Activated CD4-positive, alpha-beta T cell treated with anti-CD3 and anti-CD28 coated beads, Interleukin-2, amount 50 U/mL, for 4 hours (primary cell): ENCODE measurements at places on chromosomes 13 and 19.

- DNase-seq, result no peak
Measured at GRCh38 chr13:72462166-72462565, 265.3 kb downstream of the MZT1 start.

DNA sequence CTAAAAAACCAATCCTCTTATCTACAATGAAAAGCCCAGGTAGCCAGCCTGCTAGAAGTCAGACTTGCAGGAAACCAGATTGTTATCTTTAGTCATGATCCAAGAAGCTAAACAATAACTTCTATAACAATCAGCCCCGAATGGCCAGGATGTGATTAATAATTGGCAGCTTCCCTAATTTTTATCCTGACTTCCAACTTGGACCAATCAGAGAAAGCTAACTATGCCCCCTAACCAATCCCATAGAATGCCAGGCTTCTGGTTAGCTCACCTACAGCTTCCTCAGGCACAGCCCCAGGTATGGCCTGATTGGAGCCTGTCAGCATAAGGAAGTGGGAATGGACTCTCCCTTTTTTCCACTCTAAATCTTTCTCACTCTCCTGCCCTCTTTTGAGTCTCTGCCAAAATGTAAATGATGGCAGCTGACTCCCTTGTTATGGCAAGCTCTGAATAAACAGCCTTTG lies 394.9 kb downstream of the DLEU7 start:
- DNase-seq, result no peak

DNA sequence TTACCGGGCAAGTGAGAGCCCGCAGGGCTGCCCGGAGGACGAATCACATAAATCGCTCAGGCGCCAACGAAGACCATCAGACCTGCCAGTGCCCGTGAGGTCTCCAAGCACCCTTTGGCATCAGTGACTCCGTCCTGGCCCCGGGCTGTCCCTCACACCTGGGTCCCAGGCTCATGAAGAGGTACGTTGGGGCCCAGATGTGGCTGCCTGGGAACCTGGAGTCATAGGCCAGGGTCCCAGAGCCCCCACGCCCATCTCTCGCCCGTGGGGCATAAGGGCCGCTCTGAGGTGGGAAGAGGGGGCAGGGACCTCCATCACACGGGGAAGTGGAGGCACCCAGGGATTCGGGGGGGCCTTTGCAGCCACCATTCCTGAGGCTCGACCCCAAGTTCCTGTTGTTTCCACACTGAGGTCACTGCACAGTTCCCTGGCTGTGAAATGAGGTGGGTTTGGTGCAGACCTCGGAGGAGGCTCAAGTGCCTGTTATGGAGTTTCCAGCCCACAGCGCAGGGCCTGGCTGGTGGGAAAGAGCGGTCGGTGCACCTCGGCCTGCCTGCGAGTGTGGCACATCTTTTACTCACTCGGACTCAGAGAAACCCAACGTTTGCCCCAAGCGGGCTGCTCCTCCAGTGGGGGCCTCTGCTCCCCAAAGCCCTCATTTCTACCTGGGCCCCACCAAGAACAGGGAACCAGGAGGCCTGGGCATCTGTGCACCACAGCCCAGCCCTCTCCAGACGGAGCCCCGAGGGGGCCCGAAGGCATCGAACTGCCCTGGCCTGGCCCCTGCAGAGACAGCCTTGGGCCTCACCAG lies 35.9 kb upstream of the C13orf46 start:
- no peak for DNase-seq

GRCh38 chr13:99311137-99311536 lies 3.9 kb upstream of the GPR183 start:
- no peak for DNase-seq

DNA sequence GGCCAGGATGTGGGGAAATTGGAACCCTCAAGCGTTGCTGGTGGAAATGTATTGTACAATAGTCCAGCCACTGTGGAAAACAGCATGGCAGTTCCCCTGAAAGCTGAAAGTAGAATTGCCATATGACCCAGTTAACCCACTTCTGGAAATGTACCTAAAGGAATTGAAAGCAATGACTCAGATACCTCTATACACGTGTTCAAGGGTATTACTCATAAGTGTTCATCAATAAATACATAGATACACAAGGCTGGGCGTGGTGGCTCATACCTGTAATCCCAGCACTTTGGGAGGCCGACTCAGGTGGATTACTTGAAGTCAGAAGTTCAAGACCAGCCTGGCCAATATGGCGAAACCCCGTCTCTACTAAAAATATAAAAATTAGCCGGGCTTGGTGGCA lies 71.9 kb upstream of the IRS2 start:
- DNase-seq, result no peak

GRCh38 chr13:102879793-102880499 lies 34.1 kb downstream of the ERCC5 start:
- DNase-seq, result no peak

DNA sequence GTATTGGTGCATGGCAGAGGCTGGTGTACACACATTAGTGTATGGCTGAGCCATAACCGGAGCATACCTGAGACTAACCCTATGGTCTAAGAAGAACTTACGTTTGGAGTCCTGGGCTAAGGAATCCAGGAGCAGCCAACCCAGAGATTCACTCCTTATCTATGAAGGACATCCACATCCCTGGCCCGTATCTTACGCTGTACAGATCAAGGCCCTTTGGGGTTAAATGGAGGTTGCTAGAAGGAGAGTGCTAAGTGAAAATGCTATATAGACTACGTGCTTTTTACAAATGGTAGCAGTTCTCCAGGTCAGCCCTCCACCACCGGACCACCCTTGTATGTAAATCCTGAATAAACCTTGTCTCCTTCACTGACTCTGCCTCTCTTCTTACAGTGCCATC lies 1.9 kb upstream of the SUGT1 start:
- no peak for DNase-seq

DNA sequence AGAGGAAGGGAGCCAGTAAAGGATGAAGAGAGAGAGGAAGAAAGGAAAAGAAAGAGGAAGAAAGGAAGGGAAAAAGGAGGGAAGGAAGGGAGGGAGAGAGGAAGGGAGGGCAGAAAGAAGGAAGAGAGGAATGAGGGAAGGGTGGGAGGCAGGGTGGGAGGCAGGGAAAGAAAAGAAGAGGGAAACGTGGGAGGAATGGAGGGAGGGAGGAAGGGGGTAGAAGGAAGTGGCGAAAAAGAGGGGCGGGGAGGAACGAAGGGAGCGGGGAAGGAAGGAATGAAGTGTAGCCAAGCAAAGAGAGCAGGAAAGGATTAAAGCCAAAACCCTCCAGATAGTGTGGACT lies 53.1 kb downstream of the SOX1 start:
- DNase-seq, result no peak

GRCh38 chr13:99280166-99280565 lies 22.0 kb upstream of the GPR18 start:
- no peak for DNase-seq

DNA sequence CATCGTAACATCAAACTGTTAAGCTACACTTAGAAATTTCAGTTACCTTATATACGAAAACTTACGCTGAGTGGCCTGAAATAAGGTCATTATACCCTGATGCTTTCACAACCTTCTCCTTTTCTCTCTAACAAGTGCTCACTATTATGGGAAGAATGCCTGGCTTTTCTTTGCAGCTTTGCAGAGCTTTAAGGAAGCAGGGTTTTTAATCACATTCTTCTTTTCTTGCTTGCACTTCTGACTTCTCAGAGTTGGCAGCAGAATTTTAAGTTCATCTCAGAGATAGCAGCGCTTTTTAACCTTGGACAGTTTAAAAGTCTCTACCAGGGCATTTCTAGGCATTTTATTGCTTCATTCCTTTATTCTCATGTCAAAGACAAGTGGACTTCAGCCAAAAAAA lies 285.1 kb downstream of the SPRY2 start:
- no peak for DNase-seq

DNA sequence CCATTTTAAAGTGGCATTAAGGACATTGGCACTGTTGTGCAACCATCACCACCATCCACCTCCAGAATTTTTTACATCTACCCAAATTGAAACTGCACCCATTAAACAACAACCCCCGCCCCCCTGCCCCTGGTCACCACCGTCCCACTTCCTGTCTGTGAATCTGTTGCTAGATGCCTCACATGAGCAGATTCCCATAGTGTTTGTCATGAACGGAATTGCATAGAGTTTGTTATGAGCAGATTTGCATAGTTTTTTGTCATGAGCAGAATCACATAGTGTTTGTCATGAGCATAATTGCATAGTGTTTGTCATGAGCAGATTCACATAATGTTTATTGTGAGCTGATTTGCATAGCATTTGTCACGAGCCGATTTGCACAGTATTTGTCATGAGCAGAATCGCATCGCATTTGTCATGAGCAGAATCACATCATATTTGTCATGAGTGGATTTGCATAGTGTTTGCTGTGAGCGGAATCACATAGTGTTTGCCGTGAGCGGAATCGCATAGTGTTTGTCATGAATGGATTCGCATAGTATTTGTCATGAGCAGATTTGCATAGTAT lies 54.0 kb upstream of the GTF3A start:
- no peak for DNase-seq

DNA sequence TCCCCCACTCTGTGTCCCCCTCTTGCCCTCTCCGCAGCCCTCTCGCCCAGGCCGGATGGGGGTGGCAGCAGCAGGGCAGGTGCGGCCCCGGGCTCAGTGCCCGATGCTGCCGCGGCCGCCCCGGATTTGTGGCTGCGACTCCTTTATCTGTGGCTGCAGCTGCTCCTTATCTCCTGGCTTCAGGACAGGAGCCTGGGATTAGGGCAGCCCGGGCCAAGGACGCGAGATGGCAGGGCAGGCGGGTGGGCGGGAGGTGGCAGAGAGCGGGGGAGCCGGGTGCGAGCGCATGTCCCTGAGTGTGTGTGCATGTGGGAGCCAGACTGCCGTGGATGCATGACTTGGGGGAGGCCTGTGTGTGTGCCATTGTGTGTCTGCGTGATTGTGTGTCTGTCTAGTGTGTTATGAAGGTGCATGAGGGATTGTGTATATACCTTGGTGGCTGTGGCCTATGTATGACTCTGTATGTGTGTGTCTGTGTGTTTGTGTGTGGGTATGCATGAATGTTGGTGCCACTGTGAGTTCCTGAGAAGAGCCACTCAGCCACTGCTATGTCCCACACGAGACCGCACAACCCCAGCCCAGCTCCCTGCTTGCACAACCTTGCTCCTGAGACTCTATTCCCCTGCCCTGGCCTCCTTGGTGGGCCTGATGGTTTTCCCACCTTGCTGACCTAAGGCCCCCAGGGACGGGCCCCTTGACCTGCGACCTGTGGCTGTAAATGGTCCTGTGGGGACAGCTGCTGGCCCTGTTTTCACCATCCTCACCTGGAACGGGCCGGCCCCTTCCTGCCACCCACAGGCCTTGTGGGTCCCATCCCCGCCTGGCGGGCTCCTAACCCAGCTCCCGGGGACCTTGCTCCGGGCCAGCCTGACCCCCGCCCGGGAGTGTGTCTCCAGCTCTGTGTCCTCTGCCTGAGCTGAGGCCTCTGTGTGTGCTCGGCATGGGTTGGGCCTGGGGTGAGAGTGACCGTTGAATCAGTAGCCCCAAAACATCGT lies 5.3 kb upstream of the NRTN start:
- no peak for DNase-seq

DNA sequence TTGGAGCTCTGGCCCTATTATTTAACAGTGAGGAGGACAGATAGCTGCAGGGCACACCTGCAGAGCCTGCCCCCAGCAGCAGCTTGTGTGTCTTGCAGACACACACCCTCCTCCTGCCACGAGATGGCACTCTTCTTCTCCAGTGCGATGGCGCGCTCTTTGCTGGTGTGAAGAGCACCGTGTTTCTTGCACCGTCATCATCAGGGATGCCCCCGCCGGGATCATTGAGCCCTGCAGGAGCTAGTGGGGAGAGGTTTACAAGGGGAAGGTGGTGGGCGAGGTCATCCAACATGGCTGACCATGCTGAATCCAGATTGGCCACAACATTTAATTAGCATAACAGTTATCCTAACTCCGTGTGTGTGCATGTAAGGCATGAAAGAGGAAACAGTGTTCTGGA lies 105.6 kb downstream of the RAB20 start:
- DNase-seq, result peak; percentile 45

- DNase-seq, result no peak
Measured at GRCh38 chr13:33446821-33447725, 161.5 kb upstream of the STARD13 start.

DNA sequence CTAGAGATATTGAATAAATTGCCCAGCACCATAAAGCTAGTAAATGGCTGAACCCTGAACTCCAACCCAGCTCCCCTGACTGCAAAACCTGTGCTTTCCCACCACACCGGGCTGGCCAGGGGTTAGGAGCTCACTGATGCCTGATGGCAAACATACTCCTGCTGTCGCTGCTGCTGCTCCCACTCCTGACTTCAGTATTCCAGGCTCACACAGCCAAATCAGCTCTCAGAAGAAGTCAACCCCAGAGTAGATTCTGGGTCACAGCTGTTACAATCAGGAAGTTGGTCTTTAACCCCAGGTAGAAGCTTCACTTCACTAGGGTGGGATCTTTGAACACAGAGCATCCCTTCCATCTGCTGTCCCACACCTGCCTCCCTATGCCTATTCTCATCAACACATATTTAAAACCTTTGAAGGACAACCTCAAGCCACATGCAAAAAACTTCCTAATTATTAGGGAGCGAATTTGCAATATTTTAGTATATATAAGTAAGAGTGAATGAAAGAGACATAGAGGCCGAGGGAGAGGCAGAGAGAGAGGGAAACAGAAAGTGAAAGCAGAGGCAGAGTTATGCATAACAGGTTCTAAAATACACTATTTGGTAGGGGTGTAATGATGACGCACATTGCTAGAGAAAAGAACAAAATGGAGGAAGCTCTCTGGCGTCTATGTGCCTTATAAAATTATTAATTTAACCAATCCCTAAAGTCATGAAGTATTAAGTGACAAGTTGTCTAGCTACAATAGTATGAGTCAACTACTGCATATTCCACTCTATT lies 99.4 kb upstream of the SERP2 start:
- DNase-seq, result no peak

DNA sequence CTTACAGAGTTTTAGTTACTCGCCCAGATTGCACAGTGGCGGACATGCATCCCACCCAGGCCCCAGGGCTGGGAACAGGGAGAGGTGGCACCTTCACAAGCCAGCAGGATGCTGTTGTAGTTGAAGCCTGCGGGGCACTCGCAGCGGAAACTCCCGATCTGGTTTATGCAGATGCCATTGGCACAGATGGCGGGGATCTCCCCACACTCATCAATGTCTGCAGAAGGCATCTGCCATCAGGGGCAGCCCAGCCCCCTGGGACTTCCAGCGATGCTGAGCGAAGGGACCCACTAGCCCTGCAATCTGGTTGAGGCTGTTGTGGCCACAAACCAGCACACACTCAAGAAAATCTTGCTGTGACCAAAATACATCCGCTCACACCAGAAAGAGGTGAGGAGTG lies 44.6 kb downstream of the CCL25 start:
- DNase-seq, result no peak

- DNase-seq, result no peak
Measured at GRCh38 chr13:33076001-33076992, 60.1 kb downstream of the KL start.

DNA sequence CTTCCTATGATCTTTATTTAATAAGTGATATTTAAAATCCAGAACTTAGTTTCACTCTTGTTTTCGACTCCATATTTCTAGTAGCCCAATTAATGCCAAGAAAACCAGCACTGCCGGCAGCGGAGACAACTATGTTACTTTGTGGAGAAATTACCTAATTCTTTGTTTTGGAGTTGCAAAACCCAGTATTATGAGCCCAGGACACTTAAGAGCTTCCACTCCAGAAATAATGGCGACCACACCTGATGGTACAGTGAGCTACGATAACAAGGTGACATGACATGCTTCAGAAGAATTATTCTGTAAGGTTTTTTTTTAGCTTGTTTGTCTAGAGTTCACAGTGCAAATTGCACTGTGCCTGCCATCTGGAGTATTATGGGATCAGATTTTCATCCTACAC lies 136.4 kb downstream of the ZAR1L start:
- no peak for DNase-seq

- no peak for DNase-seq
Measured at GRCh38 chr13:43935878-43936277, 56.2 kb downstream of the LACC1 start.
